RPMI8226 (cell line): ENCODE measurements at places on chromosomes 12 and 14.

GRCh38 chr14:91392623-91393303 is 24.9 kb downstream of the CCDC88C start:
- no peak for DNase-seq

DNA sequence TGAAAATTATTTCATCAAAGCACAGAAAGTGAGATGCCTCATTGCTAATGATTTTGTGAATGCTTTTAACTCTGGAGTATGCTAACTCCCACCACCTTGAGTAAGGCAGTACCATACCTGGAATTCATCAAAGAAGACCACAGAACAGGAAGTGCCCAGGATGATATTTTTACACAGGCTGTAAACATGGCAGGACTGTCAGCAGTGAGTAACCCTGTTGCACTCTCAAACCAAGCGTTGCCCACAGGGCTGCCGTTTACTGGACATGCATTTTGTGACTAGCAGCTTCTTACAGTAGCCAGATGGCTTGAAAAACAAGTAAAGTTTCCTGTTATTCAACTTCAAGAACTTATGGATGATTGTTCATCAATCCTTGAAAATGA is 42.4 kb downstream of the RALGAPA1 start:
- no peak for DNase-seq

DNA sequence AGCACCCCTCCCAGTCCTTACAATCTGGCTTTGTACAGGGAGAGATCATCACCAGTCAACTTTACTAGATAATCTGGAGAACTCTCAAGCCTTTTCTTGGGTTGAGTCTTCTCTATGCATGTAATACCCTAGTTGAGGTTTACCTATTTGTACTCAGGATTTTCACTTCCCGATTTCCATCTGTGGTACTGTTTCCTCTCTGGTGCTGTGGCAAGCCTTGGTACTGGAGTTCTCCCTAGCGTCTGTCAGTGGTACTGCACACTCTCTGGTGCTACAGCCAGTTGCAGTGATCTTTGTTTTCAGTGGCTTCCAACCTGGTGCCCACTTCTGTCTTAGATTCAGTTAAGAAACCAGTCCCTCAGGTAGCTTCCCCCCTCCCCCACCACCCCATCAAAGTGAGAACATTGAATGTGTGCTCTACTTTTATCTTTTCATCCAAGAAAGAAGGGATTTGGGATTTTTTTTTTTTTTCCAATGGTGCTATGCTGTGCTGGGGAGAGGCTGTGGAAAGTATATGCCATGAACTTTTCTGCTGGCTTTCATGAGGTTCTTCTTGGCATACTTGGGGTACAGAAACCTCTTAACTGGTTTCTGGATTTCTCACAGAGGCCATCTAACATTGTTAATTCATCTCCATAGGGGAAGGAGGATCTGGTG is 69.4 kb upstream of the EVL start:
- peak; percentile 82 for DNase-seq

DNA sequence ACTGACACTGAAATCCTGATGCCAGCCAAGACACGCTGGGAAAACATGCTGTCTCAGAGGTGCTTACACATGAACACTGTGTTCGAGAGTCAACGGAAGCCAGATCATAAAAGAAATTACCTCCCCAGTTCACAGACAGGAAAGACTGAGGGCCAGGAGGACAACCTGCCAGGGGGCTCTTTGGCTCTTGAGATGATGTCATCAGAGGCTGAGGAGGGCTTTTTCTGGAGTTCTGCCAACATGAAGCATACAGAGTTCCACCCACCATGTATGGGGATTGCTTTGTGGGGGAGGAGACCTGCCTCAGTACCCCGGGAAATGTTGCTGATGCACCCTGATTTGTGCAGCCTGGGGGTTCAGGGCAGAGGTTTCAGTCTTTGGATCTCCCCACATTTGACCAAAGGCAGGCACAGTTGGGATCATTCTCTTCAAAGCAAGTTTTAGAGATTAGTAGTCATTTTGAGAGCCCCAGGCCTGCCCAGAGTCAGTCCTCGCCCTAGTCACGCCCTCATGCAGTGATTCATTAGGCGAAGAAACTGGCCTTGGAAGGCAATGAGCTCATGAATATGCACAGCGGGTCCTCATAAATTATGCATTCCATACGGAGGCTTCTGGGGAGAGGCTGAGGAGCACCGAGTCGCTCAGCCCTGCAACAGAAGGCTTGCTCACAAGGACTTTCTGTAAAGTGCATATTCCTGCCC is 34.9 kb upstream of the EML1 start:
- DNase-seq = no peak

- peak; percentile 26 for DNase-seq
These were observed 4.3 kb downstream of the COQ10A start for GRCh38 chr12:56271031-56271430.

DNA sequence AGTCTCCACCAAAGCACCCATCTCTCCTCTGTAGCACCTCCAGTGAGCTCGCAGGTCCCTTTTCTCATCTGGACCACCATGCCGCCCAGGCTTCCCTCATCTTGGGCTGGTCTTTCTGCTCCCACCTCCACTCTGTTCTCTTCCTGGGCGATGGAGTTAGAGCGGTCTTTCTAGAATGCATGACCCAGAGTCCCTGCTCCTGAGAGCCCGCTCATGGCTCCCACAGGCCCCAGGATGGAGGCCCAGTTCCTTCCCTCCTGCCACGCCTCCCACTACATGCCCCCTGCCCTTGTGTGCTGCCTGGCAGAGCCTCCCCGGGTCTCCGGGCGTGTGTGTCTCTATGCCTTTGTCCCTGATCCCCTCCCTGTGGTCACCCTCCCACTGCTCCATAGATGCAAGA is 100.7 kb upstream of the RTL1 start:
- DNase-seq = no peak

DNA sequence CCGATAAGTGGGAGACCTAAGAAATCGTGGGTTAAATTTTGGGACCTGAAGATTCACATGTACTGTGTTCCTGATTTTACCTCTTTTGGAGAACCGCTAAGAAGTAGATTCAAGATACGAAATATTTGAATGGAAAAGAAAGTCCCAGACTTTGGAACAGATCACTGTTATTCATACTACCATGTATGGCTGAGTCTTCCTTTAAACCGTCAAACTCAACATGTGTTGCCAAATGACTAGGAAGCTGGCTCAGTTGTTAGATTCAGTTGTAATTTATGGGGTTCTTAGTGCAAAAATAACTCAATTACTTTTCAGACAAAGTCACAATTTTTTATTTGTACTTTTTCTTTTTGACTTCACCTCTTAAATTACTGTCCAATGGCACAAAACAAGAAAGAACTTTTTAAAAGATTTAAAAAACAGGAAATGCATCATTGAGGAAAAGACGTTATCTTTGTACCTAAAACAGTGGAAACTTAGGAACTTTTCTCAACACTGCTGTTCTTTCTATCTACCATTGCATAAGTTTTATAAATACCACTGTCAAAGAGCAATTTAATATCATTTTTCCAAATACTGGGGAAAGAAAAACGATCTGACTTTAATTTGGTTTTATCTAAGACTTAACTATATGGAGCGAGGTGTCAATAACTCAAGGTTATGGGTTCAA is 15.7 kb downstream of the RERG start:
- no peak for DNase-seq

- DNase-seq = no peak
These were observed 38.6 kb downstream of the SYNE2 start for GRCh38 chr14:63891148-63891975.

DNA sequence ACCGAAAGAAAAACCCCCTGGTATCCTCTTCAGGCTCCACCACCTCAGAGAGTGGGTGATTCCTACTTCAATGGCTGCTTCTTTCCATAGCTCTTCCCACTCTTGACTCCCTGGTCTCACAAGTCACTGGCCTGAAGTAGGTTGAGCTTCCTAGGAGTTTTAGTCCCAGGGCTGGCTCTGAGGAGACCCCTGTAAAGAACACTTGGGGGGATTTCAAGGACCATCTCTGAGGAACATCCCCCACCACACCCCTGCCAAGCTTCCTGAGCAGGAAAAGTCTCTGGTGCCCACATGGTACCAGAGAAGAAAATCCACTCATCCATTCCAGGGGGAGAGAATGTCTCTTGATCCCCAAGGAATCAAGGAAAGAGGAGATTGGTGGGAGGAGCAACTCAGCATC is 25.7 kb downstream of the PHETA1 start:
- no peak for DNase-seq

DNA sequence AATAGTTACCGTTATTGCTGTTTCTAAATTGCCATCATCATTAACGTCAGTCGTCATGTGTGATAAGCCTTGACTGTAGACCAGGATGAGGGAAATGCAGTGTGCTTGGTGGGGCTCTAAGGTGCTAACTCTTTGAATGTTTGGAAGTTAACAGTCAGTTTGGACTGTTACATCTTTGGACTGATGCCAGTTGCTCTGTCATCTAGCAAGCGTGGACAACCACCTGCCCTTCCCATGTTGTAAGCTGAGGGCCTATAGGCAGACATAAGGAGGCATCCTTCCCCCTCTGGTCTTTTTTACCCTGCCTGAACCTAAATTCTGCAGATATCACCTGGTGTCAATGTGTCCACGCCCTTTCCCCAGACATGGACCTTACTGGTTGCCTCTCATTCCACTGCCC is 94.4 kb downstream of the PPP2R5C start:
- DNase-seq = no peak

DNA sequence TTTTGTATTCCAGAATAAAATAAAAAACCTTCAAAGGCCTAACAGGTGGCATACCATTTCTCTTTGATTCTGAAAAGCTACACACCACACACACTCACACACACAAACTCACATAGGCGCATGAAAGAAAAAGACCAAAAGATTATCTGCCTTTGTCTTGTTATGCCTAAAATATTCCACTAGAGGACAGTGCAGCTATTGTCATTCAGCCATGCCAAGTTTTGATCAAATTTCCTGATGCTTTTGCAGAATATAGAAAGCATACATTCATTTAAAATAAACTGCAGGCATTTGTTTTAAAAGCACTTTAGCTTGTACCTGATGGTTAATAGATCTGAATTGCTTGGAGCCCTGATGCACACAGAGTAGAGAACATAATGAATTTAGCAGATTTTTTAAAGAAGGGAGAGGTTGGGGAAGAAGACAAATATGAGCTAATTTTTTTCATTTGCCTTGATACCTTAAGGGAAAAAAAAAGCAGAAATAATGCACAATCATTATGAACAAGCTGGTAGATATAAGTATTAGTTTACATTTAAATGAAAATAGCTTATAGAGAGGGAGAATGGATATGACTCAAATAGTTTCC is 1766.9 kb upstream of the SEL1L start:
- no peak for DNase-seq

GRCh38 chr12:11653215-11653753 is 3.8 kb downstream of the ETV6 start:
- peak; percentile 18 for DNase-seq

DNA sequence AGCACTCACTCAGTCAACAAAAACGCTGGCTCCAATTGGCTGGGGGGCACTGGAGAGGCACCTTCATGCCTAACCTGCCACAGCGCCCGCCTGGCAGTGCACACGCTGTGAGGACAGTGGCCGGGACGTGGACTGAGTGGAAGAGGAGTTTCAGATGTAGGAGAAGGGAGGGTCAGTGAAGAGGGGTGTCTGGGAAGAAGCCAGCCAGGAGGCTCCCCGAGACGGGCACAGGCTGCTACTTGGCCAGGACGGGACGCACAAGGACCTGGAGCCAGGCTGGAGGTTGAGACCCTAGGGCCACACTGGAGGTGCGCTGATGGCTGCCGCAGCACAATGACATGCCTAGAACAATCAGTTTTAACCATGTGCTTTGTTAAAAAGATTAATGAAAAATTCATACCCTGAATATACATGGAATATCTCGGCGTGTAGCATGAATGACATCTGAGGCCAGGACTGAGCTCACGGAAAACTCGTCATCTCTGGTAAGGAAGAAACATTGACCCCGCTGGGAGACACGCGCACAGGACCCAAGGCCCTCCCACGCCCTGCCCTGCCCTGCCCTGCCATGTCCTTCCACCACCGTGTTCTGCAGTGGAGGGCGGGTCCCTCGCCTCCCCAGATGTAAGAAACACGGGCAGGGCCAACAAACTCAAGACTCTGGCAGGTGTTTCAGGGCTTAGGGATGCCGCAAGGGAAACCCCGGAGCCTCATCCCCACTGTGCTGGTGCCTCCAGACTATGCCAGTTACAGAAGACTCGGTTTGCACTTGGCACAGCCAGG is 25.0 kb downstream of the AMN start:
- DNase-seq = no peak

GRCh38 chr14:61102549-61103466 is 121.8 kb downstream of the SLC38A6 start:
- no peak for DNase-seq

DNA sequence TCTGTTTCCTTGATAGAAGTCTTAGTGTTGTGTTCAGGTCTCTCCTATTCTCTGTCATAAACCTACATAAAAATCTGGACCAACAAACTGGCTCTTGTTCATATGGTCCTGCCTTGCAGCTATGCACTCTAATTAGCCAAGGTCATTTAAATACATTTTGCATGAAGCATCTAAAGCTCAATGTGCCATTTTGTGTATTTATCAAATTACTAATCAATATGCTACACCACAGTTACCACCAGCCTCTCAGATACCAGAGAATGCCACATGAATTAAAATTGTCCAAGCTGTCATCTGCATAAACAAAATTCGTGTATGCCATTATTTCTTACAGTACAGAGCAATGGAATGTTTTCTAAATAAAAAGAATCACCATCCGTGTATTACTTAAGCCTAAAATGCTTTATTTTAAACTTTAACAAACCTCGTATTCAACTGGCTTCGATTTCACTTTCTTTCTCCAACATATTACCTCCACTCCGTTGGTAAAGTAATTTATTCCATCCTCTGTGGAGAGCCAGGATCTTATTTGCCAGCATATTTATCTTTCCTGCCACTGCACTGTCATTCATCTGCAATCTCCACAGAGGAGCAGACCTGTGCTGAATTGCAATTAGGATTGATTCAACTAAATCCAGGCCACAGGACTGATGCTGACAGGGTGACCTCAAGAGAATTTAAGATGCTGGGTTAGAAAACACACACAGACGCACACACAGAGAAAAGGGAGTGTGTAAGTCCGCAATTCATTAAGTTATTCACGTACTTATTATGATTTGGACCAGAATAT is 284.1 kb upstream of the FOXG1 start:
- DNase-seq = no peak

DNA sequence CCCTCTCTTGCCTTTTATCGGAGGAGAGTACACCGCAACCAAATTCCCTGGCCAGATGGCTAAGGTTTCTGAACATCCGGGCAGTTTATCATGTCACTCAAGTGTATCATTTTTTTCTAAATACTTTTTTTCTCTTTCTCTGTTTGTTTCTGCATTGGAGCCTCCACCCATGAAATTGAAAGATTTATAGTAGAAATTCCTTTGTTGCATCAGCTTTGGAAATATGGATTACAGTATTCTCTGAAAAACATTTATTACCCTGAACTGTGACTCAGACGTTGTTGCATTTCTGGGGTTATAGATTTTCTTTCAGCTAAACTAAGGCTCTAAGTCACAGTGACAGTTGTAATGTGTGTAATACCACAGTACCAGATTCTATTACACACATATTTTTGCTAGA is 187.0 kb downstream of the SPTSSA start:
- DNase-seq = no peak

GRCh38 chr12:97321621-97322020 is 141.0 kb upstream of the RMST start:
- DNase-seq = no peak
